Cardiac muscle cell (in vitro differentiated cells and primary cell): ENCODE measurements at places on chromosomes 16 and 17. TPM values are rescaled to one million over a fixed set of nuclear protein-coding genes. Genes with fewer than 3 reads are reported as not detected.

Gene TSPAN10
- total RNA-seq: 5.0 TPM in 2 replicates

GRCh38 chr16:79648826-79649225 is 48.3 kb upstream of the MAF start:
- no peaks in the 10 kb centered on the region for H3K36me3 ChIP-seq
- no peak overlapping the region for H3K27ac ChIP-seq
- DNase-seq: no peak
- peaks cover 3% of the 10 kb centered on the region for H3K4me1 ChIP-seq
- H3K4me3 ChIP-seq: no peak overlapping the region

Gene ZC3H18
- total RNA-seq: 16.1 and 26.9 TPM in 2 replicates

- no peaks in the 10 kb centered on the region for H3K36me3 ChIP-seq
- H3K4me1 ChIP-seq: no peaks in the 10 kb centered on the region
- H3K4me3 ChIP-seq: no peak overlapping the region
Measured at GRCh38 chr16:88276591-88276990, 106.2 kb upstream of the ZNF469 start.

Gene TOX3
- 0.04 and 0.24 TPM in 2 replicates for total RNA-seq

Gene C16orf92
- total RNA-seq: not detected in 2 replicates

DNA sequence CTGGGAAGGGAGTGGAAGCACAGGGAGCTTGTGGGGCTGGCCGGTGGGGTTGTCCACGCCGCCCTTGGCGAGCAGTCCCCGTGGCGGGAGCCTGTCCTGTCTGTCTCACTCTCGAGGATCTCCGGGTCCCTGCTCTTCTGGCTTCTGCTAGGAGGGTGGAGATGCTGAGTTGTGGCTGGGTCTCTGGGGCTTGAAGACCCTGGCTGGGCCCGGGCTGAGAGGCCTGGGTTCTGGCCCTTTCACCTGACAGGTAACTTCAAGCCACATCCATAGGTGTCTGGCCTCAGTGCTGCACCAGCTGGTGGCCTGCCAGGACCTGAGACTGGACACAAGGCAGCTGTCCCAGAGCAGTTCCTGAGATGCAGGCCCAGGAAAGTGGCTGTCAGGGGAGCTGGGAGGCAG is 46.7 kb downstream of the PRMT7 start:
- H3K36me3 ChIP-seq: peaks cover 14% of the 10 kb centered on the region
- H3K4me1 ChIP-seq: no peaks in the 10 kb centered on the region
- H3K4me3 ChIP-seq: no peak overlapping the region
- H3K27me3 ChIP-seq: no peaks in the 10 kb centered on the region
- DNase-seq: no peak

GRCh38 chr16:82319038-82319437 is 149.0 kb upstream of the MPHOSPH6 start:
- DNase-seq: no peak
- H3K4me3 ChIP-seq: no peak overlapping the region
- H3K36me3 ChIP-seq: no peaks in the 10 kb centered on the region
- H3K27me3 ChIP-seq: no peaks in the 10 kb centered on the region
- no peaks in the 10 kb centered on the region for H3K4me1 ChIP-seq

Gene NEUROD2
- not detected in 2 replicates for total RNA-seq

DNA sequence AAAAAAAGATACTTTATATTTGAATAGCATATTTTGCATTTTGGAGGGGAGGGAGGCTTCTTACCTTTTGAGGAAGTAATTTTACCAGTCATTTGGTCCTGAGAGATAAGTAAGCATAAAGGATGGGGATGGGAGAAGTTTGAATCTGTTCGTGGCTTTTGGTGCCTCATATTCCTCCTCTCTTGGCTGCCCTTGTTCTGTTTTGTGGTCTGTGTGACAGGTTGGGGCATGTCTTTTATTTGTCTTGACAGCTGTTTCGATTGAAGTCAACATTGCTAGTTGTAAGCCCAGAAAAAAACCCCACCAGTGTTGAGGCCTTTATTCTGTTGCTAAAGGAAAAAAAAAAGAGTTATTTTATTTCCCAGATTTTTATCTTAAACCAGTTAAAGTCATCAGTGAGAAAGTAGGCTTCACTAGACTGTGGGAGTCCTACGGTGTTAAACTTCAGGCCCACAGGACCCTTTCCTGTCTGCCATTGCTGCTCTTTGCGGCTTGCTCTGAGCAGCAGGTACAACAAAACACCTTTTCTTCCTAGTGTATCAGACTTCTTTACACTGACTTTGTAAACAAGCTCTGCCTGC is 11.4 kb downstream of the SLC7A6 start:
- H3K36me3 ChIP-seq: no peaks in the 10 kb centered on the region
- no peaks in the 10 kb centered on the region for H3K27me3 ChIP-seq
- peak overlapping the region; percentile 77 for H3K27ac ChIP-seq
- no peak overlapping the region for H3K4me3 ChIP-seq
- DNase-seq: no peak

DNA sequence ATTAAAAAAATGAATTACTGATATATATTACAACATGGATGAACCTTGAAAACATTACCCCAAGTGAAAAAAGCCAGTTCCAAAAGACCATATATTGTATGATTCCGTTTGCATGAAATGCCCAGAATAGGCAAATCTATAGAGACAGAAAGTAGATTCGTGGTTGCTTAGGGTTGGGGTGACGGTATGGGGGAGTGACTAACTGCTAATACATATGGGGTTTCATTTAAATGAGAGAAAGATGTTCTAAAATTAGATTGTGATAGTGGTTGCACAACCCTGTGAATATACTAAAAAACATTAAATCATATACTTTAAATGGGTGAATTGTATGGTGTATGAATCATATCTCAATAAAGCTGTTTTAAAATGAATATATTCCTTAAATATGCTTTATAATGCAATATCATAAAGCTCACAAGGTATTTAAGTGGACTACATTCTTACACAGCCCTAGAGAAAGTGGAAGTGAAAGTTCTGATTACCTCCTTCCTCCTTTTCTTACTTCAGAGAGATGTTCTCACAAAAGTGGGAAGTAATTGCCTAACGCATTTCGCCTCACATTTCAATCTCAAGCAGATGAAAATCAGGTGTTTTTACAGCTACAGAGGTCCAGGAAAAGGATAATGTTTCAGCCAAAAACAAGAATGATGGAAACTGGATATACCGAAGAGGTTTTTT is 142.7 kb upstream of the GNAO1 start:
- DNase-seq: no peak
- H3K4me3 ChIP-seq: no peak overlapping the region
- H3K4me1 ChIP-seq: no peaks in the 10 kb centered on the region
- no peaks in the 10 kb centered on the region for H3K27me3 ChIP-seq
- H3K27ac ChIP-seq: no peak overlapping the region
- H3K36me3 ChIP-seq: no peaks in the 10 kb centered on the region

Gene KRTAP1-5
- total RNA-seq: not detected in 2 replicates

Gene GRAPL
- total RNA-seq: 0.57 TPM in 1 of 2 replicates, not detected in the other

Gene VTN
- 4.3 and 5.2 TPM in 2 replicates for total RNA-seq

Gene SEC14L5
- 0.21 and 0.35 TPM in 2 replicates for total RNA-seq

Gene KRTAP4-1
- total RNA-seq: not detected in 2 replicates

Gene YPEL2
- 48.7 and 80.7 TPM in 2 replicates for total RNA-seq

GRCh38 chr16:69087161-69087581 is 18.3 kb upstream of the HAS3 start:
- peak; percentile 36 for DNase-seq
- H3K4me3 ChIP-seq: no peak overlapping the region
- H3K36me3 ChIP-seq: no peaks in the 10 kb centered on the region
- H3K27me3 ChIP-seq: no peaks in the 10 kb centered on the region
- H3K27ac ChIP-seq: no peak overlapping the region
- peaks cover 16% of the 10 kb centered on the region for H3K4me1 ChIP-seq
